ENCODE measurements at places on chromosomes 13 and 19.

GRCh38 chr19:6125571-6125989 is 9.9 kb upstream of the ACSBG2 start:
- DNase-seq = peak; percentile 42

- no peak for DNase-seq
Measured at GRCh38 chr19:38318660-38319059, 985 bp upstream of the KCNK6 start.

DNA sequence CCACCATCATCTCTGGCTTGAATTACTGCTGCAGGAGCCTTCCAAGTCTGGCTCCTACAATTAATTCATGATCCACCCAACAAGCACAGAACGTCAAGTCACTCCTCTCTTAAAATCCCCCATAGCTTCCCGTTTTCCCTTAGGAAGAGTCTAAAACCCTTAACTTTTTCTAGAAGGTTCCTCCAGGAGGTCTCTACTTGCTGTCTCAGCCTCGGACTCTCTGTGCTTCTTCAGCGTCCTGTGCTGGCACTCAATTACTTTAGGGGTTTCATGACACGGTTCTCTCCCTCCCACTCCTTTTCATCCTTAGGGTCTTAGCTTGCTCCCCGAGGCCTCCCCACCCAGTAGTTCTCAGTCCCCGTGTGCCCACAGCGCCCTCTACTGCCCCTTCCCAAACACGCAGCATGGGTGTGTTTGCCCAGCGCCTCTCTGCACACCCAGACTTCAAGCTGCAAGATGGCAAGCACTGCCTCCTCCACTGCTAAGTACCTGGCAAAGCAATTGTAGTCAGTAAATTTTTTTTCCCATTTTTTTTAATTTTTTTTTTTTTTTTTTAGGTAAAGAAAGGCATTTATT is 25.8 kb upstream of the MAP3K10 start:
- DNase-seq = peak; percentile 34

GRCh38 chr13:55159765-55160164 is 1981.0 kb upstream of the PRR20A start:
- no peak for DNase-seq

DNA sequence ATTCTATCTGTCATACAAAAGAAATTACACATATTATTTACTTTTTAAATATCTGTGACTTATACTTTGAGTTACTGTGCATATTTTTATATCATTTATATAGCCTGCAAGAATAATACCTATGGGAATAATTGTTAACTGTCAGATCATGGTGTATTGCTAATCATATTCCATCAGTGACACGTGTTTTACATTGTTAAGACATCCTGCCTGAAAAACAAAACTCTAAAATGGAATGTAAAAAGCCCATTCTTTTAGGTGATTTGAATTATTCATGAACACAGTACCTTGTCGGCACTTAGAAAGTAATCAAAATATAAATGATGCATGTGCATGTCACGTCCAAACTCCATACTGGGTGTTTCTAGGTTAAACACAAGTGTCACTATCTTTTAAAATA is 533.8 kb upstream of the PCDH9 start:
- no peak for DNase-seq

DNA sequence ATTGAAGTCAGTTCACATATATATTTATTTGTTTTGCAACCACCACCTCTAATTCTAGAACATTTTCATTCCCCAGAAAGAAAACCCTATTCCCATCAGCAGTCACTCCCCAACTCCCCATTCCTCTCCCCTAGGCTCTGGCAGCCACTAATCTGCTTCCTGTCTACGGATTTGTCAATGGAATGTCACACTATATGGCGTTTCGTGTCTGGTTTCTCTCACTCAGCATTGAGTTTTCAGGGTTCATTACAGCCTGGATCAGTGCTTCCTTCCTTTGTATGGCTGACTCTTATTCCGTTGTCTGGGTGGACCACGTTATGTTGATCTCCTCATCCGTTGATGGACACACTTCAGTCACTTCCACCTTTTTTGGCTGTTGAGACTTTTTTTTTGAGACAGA is 9.3 kb downstream of the COLGALT1 start:
- DNase-seq = no peak

- DNase-seq = no peak
Measured at GRCh38 chr13:90156390-90156789, 1191.1 kb upstream of the MIR17HG start.

- no peak for DNase-seq
Measured at GRCh38 chr13:111322001-111322915, 1.8 kb downstream of the TEX29 start.

DNA sequence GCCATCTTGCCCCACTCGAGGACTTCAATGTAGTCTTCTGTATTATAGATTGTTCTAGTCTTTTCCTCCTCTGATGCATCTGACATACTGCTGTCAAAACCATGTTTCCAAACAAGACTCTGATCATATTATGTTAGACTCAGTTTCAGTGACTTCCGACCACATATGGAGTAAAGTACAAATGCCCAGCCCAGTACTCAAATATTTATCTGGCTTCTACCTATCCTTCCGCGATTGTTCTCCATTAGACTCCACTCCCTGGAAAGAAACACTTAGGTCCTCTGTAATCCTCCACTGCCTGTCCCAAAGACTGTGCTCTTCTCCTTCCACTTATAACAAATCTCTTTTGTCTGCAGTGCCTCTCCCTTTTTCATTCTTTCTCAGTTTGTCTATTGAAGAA is 439.5 kb downstream of the EFNB2 start:
- no peak for DNase-seq

DNA sequence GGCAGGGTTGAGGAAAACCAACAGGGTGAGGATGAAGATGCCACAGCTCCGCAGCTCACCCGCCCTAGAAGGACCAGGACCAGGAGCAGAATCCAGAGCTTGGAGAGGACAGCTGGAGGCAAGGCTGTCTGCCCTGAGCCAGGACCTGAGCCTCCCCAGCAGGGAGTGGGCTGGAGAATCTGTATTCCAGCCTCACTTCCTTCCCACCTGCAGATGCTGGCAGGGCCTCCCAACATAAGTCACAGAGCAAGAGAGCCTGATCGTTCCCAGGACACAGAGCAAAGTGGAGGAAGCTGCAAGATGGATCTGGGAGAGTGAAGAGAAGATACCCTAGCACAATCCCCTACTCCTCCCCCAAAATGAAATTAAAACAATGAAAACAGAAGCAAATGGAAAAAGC is 61.7 kb upstream of the WASF3 start:
- no peak for DNase-seq

DNA sequence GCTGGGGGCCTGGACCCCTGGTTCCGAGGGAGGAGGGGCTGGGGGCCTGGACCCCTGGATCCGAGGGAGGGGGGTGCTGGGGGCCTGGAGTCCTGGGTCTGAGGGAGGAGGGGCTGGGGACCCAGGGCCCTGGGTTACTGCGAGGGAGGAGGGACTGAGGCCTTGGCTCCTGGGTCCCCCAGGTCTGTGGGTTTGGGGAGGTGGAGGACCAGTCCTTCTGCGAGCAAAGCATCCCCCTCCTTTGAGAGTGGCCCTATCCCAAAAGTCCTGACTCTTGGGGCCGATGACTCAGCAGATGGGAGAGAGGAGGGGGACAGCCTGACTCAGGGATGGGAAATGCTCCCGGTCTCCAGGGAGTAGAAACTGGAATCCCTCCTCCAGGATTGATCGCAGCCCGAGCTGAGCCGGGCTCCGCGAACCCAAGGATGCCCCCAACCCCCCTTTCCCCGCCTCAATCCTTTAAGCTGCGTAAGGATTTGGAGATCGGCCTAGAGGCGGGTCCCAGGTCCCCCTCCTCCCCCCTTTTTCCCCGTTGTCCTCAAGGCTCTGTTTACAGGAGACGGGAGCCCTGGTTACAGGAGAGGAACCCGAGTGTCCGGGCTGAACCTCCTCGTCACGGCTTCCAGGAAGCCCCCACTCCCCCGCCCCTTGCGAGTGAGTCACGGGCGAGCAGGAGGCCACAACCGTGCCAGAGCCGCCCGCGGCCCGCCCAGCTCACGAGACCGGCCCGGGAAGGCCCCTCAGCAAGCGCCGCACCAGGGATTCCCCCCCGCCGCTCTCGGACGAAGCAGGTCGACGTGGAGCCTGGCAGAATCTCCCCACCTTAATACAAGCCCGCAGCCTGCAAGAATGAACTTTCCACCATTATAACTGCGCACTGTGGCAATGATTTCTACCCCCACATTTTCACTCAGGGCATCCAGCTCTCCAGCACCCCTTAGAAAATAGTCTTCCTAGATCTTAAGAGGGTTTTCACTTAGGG is 3.0 kb upstream of the ZFP36 start:
- peak; percentile 97 for DNase-seq

GRCh38 chr13:41049480-41050440 is 11.5 kb upstream of the WBP4 start:
- DNase-seq = no peak

- DNase-seq = no peak
Measured at GRCh38 chr13:77177646-77178045, 149.2 kb downstream of the MYCBP2 start.

DNA sequence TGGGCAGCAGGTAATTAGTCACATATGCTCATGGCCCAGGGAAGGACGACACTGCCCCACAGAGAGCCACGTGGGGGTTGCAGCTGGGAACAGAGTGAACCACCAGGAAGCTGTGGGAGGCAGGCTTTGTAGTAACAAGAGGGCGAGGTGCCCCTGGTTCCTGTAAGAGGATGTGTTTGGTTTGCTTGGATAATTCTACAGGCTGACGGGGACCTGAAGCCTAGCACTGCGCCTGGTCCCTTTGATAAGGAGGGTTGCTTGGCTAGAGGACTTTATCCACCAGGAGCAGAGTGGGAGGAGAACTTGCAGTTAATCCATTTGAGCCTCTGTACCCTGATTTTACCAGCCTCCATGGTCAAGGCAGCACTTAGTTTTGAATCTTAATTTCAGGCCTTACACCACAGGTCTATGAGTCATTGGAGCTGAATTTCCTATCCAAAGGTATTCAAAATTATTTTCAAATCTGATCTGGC is 67.4 kb upstream of the CLDN10 start:
- no peak for DNase-seq

DNA sequence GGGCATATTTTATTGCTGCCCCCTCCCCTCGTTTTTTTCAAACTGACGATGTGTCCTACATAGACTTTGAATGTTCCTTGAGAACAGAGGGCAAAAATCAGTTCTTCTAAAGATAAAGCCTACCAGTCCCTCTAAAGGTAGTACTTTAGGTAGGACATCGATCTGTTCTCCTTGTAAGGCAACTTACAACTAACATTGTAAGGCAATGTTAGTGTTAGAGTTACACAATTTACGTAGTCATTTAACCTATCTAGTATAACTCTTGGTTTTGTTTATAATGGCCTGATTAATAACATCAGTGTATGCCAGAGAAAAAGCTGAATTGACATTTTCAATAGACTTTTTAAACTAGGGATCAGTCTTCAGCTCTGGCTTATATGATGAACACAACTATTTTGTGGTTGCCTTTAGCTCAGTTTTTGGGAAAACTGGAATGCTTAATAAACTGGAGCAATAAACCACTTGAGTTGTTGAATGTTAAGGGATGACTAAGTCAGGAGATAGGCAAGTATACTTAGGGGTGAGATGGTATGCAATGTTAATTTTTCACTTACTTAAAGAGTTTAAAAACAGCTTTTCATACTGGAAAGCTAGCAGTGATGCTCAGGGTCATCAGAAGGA is 2.2 kb downstream of the NDFIP2 start:
- no peak for DNase-seq

GRCh38 chr13:96844195-96844594 is 150.1 kb downstream of the OXGR1 start:
- no peak for DNase-seq

DNA sequence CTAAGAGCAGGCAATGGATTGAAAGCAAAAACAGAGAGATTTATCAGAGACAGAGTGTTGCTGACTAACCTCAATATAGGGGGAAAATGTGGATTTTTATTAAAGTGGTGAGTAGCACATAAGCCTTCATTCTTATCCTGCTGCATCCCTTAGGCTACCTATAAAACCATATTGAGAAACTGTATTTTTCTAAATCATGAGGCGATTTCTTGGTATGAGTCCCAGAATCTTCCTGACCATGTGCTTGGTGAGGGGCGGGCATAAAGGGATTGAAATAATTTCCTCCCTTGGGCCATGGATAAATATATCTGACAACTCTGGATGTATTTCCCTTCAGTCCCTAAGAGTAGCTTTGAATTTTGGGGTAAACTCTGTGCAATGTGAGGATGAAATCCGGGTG is 72.8 kb downstream of the EFNB2 start:
- DNase-seq = no peak

DNA sequence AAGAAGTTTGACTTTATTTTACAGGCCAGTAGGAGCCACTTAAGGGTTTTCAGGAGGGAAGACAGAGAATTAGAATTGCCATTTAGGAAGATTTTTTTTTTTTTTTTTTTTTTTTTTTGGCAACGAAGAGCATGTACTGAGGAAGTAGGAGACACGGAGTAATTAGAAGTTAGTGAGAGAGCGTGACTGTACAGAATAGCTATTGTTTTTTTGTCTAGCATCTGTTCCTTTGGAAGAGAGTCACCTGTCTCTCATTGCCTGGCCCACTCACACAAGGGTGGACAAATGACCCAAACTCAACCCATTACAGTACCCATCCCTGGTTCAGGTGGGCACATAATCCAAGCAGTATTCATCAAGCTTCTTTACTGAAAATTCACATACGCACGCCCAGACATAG is 166.7 kb downstream of the LACC1 start:
- DNase-seq = no peak

GRCh38 chr19:14073261-14073924 is 807 bp downstream of the MISP3 start:
- DNase-seq = peak; percentile 52

GRCh38 chr19:18980432-18981020 is 39.5 kb upstream of the HOMER3 start:
- no peak for DNase-seq

DNA sequence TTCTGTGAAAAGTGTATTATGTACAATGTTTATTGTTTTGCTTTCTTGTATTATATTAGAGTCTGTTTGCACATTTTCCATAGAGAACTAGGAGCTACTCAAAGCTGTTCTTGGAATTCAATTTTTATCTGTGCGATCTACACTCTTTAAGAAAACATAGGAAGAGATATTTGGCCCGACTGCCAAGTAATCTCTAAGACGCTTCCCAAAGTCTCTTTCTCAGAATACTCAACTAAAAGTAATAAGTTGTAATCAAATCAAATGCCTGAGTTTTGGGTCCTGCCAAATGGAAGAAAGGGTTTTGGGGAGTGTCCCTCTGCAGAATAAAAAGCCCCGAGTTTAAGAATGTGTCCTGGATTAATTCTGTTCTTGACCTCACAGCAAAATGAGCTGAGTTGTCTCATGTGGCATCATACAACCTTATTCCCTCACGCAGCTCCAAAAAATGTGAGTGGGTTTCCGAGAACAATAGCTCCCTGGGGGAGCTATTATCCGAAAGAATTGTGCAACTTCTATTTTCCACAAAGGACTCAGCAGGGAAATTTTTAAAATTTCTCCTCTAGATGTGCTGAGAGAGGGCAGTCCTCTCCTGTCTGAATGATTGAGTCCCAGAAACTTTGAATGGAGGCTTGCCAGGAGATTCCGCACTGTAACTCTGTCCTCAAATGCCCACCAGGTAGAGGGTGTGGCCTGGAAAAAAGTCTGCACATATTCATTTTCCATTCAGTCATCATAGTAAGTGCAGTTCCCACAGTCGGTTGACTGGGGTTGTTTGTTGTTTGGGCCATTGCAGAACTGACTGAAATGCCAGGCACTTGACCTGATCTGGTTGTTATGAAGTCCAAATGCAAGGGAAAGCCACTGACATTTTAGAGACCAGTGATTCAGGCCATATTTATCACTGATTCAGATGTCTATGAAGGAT is 280.0 kb upstream of the SOX21 start:
- DNase-seq = no peak
